Stimulated activated CD4-positive, alpha-beta T cell treated with anti-CD3 and anti-CD28 coated beads, Interleukin-15, amount 100 ng/mL, for 1 hour (primary cell): ENCODE measurements at places on chromosomes 7 and 10.

- no peak for DNase-seq
These were observed 306.9 kb downstream of the ELMO1 start for GRCh38 chr7:37141742-37142141.

- no peak for DNase-seq
These were observed 160.7 kb downstream of the MAD1L1 start for GRCh38 chr7:2072042-2072441.

- DNase-seq, result no peak
These were observed 39.5 kb upstream of the ANKRD1 start for GRCh38 chr10:90960355-90960814.

DNA sequence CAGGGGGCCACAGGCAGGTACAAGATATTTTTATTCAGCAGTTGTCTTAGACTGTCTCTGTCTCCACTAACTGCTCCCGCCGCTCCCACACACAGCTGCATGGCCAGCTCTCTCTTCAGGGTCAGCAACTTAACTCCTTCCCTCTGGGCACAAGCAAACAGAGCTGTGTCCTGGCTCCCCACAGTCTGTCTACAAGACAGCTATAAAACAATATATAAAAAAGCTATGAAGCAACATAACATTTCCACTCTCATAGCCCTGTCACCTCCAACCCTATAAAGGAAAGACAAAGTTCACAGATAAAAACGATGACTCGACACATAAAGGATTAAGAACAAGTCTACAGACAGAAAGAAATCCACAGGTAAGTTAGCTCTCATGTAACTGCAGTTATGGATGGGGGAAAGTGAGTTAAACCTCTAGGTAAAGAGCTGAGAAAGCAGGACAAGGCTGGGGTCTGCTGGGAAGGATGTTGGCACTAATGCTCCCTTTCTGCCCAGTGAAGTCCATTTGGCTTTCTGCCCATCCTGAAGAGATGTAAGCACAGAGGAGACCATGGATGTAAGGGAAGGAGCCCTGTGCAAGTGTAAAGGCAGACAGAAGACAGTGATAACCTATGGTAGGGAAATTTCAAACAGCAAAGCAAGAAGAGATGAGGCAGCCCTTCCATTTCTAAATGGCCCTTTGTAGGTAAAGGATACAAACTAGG lies 27.0 kb downstream of the RAPGEF5 start:
- DNase-seq, result no peak

- no peak for DNase-seq
These were observed 439.6 kb downstream of the GLRX3 start for GRCh38 chr10:130575756-130576285.

- no peak for DNase-seq
These were observed 16.2 kb downstream of the SORBS1 start for GRCh38 chr10:95544783-95545500.

GRCh38 chr10:128628252-128628651 lies 502.0 kb upstream of the MKI67 start:
- no peak for DNase-seq

- no peak for DNase-seq
These were observed 196.7 kb downstream of the CELF2 start for GRCh38 chr10:11214407-11214806.

GRCh38 chr7:143287339-143287934 lies 714 bp upstream of the CASP2 start:
- DNase-seq, result no peak

DNA sequence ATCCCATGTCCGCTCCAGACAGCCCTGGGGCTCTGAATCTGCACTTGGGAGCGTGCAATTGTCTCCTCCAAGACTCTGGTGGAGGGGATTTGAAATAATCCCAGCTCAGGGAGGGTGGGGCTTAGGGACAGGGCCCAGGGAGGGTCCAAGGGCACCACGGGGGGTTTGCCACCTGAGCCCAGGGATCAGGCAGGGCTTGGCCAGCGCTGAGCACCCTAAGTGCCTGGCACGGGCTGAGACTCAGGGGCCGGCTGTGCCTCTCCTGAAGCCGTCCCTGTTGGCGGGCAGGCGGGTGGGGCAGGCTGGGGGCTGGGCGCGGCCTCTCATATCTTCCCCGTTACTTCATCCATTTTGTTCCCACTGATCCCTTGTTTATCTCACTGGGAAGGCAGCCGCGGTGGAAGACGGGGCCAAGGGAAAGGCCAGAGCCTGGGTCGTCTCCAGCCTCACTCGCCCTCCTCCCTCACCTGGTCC lies 41.8 kb upstream of the ELN start:
- DNase-seq, result no peak

DNA sequence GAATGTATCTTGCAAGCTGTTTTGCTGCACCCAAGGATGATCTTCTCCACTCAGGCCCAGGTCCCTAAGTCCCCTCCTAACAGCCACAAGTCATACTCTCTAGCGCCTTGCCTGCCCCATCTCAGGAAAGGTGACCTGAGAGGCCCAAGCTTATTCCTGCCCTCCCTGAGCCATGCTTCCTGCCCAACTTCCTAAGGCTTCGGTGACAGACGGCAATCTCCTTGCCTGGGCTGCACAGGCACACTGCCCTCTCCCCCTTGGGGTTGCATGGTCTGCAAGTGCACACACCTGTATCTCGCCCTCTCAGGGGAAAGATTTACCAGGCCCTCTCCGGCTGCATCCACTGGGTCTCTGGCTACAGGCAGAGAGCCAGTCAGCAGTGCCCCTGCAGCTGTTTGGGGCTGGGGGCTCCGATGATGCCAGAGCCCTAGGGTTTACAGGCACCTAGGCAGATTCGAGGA lies 771 bp upstream of the ADIRF start:
- DNase-seq, result no peak

DNA sequence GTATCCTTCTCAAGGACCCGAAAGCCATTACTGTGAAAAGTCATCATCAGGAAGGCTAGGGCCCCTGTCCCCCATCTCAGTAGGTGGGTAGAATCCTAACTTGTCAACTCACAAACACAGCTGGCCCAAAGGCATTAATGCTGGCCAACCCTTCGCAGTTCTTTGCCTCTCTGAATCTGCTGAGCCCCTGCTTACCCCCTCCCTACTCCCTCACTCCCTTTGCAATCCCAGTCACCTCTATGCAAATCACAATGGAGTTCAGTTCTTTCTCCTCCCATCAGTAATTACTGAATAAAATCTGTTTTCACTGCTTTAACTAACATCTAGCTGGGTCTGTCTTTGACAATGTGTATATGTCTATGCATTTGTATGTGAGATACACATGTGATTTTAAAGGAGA lies 38.1 kb upstream of the AOAH start:
- DNase-seq, result no peak

DNA sequence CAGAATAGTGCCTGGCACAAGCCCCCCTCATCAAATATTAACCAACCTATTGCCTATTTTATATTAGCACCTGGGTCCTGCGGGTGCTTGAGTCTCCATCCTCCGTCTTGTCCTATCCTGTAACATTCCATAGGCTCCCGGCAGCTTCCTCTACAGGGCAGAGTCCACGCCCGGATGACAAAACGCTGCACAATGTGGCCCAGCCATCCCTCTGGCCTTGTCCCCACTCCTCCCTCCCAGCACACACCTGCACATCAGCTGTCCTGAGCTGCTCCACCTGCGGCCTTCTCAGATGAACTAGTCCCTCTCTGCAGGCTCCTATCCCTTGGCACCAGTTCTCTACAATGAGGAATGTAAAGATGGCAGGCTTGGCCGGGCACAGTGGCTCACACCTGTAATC lies 153.5 kb upstream of the PDE1C start:
- DNase-seq, result no peak

DNA sequence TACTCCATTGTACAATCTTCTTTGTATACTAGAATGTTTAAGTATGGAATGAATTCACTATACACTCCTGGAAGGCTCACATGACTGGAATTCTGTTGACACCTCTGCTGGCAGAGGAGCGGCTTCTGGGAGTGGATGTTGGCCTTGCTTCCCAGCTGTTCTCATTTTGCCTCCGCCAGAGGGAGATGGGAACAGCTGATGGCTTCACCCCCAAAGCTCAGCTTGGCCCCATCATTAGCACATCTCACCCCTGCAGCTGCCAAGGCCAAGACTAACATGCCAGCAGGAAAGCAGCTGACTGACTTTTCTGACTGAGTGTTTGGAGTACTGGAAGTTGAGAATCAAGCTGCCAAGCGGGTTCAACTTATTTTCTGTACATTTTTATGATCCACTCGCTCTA lies 15.1 kb downstream of the ADAM12 start:
- DNase-seq, result no peak
